Urinary bladder (tissue), 4 donors: ENCODE measurements at places on chromosomes 2 and 18. TPM values are rescaled to one million over a fixed set of nuclear protein-coding genes. Genes with fewer than 3 reads are reported as not detected.

DNA sequence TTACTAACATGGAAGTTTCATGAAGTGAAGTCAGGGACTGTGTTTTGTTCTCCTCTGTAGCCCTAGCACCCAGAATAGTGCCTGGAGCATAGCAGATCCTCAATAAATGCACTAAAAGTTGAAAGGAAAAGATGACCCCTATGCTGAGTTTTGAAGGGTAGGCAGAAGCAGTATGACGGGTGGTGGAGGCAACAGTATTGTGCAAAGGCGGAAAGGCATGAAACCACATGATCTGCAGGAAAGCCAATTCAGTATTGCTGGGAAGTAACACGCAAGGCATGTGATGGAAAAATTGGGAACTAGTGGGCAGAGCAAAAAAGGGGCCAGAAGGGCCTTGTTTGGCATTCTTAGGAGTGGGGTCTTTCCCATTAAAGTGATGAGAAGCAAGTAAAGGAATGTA is 23.1 kb downstream of the DTNB start:
- DNase-seq, result no peak

GRCh38 chr18:37055137-37055802 is 226.3 kb downstream of the KIAA1328 start:
- no peak for DNase-seq

DNA sequence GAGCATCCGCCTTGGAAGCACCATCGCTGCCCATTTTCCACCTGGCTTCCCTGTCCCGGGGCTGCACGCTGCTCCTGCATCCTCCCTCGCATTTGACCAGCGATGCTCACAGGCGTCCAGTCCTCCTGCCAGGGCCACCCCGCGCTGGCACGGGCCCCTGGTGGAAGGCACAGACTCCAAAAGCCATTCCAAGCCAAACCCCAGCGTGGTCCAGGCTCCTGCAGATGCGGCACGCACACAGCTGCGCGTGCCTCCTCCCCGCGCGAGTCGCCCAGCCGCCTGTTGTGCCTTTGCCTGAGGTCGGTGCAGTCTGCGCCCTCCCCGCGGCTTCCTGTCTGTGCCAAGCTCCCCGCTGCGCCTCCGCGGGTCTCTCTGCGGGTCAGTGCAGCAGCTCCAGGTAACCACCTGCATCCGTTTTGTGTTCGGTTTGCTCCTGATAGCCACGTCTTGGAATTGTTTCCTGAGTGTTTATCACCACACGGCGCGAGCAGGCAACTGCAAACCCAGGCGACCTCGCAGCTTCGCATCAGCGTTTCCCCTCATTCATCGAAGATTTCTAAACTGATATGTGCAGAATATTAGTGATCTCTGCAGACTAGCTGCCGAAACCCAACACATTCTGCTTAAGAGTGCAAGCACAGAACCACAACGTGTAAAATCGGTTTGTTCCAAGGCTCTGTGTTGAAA is 65.2 kb upstream of the SALL3 start:
- no peak for DNase-seq

- no peak for DNase-seq
These were observed 402.4 kb upstream of the HS6ST1 start for GRCh38 chr2:128721096-128721495.

DNA sequence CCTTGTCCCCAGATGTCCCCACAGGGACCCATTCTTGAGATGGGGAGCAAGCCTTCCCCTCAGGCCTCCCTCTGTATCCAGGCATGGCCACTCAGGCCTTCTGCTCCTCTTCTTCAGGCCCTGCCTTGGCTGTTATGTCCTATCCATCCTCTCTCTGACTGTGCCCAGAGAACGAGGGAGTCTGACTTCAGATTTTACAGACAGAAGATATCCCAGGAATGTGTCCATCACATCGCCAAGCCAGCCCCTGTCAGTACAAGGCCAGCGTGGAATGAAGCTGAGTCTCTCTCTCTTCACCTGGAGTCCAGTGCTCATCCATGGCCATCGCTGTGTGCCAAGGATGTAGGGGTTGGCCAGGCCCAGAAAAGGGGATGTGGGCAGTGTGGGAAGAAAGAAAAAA is 57.6 kb downstream of the SDC1 start:
- DNase-seq, result no peak

- DNase-seq, result no peak
These were observed 482.6 kb downstream of the TSN start for GRCh38 chr2:122238006-122238559.

DNA sequence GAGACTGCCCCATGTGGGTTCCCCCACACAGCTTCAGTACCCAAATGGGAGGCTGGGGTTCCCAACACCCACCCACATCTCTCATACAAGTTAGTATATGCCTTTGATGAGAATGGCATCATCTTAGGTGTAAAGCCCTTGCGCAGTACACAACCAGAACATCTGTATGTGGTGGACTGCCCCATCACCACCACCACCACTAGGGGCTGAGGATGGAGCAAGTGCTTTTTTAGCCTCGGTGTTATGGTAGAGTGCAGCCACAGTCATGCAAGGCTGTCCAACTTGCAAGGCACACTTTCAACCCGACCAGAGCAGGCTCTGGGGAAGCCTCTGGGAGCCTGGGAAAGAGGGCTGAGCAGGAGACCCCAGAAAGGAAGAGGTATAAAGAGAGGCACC is 241.2 kb downstream of the TFCP2L1 start:
- no peak for DNase-seq

DNA sequence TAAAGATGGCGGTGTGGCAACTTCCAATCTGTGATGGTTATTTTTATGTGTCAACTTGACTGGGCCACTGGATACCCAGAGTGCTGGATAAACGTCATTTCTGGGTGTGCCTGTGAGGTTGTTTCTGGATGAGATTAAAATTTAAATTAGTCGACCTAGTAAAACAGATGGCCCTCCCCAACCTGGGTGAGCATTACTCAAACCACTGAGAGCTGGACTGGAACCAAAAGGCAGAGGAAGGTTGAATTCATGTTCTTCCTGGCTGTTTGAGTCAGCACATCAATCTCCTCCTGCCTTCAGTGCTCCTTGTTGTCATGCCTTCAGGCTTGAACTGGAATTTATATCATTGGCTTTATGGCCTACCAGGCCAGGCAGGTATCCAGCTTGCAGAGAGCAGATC is 190.8 kb upstream of the RGPD4 start:
- DNase-seq, result no peak

DNA sequence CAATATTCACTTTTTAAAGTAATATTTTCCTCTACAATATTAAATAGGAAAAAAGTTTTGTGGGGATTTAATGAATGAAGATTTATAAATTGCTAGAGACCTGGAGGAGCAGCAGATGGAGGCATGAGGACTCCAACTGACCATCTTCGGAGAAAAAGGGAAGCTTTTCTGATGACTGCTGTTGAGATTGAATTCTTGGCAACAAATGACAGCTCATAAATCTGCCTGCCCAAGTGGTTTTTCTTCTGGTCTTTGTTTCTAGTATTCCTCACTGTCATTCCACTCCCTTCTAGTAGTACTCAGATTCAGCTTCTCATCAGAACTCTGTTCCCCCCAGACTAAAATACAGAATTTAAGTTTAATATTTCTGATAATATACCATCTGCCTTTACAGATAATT is 157.0 kb downstream of the EML6 start:
- DNase-seq, result no peak

- peak; percentile 35 for DNase-seq
These were observed 539.5 kb downstream of the NRXN1 start for GRCh38 chr2:50492477-50492851.

DNA sequence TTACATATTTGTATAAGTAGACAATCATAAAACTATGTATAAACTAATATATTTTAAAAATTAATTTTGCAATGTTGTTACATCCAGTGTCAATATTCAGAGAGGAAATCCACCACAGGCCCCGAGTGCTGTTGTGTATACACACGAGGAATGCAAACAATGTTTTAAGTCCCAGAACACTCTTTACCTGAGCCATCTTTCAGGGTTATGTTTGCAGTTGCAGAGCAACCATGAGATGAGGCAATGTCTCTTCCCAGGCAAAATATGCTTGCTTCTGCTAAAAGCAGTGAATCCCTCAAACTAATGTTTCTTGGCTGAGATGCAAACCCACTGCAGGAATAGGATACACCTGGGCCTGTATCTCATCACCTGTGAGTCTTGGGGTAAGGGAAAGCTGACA is 91.3 kb downstream of the ASXL2 start:
- DNase-seq, result no peak

- DNase-seq, result no peak
These were observed 228.3 kb downstream of the PTGR3 start for GRCh38 chr18:74980669-74981068.

DNA sequence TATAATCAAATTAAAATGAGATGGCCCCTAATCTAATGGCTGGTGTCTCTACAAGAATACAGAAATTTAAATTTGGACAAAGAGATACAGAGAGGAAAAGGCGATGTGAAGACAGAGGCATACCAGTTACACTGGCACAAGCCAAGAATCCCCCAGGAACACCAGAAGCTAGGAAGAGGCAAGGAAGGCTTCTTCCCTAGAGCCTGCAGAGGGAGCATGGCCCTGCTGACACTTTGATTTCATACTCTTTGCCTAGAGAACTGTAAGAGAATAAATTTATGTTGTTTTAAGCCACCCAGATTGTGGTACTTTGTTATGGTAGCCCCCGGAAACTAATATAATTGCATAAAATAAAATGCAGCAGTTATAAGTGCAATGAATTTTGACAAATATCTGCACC is 671.4 kb downstream of the MBD2 start:
- DNase-seq, result no peak

- no peak for DNase-seq
These were observed 34.6 kb downstream of the SH3BP4 start for GRCh38 chr2:234986390-234986789.

DNA sequence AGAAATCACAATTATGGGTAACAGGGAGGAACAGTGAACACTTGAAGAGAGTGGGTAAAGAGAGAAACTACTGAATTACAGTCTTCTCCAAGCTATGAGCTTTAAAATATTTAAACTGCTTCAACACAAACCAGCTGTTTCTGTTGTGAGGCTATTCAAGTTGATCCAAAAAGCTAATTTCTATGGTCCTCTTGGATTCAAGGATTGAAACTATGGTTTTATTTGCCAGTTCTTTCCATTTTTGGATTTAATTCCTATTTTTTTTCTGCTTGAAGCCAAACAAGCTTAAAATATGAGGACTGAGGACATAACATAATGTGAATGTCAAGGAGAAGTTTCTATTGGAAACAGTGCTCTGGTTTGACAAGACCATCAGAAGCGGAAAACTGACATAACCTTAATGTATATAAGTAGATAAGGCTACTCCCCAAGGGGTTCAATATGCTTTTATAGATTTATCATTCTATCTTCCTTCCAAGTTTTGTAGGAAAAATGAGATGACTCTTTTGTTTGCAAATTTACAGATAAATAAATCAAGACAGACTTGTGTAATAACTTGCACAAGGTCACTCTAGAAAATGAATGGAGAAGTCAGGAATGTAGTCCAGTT is 60.7 kb upstream of the AQP4 start:
- peak; percentile 5 for DNase-seq

- no peak for DNase-seq
These were observed 199.2 kb upstream of the NRP2 start for GRCh38 chr2:205483095-205483494.

LRRC30 gene
- total RNA-seq, result 0.32 TPM

FANCL gene
- 73.8 TPM for total RNA-seq

DOK6 gene
- 22.6 TPM for total RNA-seq

CFAP53 gene
- total RNA-seq, result 0.42 TPM

SUPT7L gene
- total RNA-seq, result 28.2 TPM

LINC00305 gene
- not detected for total RNA-seq

PSMA8 gene
- total RNA-seq, result not detected
